Umbilical cord (tissue), 2 donors: ENCODE measurements at places on chromosomes 12 and 14.

- DNase-seq: no peak
Observed at GRCh38 chr14:52018970-52019369, 29.6 kb downstream of the RTRAF start.

DNA sequence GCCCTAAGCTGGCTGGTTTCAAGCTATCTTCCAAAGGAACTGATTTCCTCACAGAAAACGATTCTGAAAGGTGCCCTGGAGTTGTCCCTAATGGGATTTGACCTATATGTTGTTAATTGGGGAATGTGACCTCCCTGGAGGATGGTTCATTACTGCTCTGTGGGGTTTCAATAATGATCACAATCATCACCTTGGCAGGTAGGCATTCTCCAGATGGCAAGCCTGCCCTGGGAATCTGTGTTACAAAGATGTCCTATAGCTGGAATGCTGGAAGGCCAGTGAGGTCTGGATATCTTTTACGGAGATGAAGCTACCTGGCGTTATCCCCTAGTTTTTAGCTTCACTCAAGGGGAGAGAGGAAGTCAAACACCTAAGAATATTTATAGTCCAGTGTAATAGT, 167.6 kb downstream of the TTC8 start:
- no peak for DNase-seq

GRCh38 chr14:49221316-49221715, 364.9 kb downstream of the RPS29 start:
- DNase-seq: peak; percentile 18

GRCh38 chr14:101121508-101122139, 218.1 kb upstream of the RTL1 start:
- DNase-seq: no peak

- DNase-seq: peak; percentile 86
Observed at GRCh38 chr12:49187184-49187583, 1.7 kb downstream of the TUBA1A start.

DNA sequence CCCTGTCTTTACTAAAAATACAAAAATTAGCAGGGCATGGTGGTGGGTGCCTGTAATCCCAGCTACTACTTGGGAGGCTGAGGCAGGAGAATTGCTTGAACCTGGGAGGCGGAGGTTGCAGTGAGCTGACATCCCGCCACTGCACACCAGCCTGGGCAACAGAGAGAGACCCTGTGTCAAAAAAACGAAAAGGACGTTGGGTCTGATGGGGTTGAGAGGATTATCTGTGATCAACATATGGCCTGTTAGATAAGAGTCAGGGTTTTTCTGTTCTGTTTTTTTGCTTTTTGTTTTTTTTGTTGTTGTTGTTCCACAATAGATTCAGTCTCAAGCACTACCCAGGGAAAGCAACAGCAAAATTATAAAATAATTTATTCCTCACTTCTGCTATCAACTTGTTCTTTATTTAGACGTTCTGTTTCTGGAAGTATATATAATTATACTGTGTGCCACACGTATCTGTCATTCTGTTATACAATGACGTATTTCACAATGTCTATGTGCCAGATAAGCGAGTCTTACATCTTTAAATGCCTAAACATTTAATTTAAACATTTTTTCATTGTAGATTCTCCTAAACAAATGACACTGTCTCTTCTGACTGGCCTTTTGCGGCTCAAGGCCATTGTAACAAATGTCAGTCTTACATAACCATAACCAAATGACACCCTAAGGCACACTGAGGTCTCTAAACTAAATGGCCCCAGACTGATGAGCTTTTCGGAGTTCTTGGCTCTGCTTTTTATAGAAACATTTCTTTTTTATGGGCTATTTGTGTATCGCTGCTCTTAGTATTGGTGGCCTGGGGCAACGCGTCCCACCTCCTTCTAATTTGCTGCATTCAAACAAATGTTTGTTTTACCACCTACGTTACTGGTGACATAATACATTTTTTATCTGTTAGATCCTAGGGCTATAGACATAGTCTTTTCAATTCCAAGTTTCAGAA, 7.2 kb upstream of the P2RX4 start:
- DNase-seq: no peak

DNA sequence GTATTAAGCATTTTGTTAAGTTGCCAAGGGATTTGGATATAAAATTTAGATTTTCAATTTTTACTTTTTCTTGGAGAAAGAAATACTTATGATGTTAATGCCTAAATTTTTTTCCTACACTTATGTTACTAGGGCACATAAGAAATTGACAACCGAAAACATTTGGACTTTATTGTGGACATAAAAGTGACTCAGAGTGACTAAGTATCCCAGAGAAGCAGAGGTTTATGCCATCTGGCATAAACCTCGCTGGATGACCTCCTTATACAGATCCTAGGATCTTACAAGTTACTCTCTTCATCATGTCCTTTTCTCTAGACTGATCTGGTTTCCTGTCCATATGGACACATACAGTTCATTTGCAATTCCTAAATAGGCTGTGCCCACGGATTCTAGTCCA, 89.8 kb downstream of the RERG start:
- peak; percentile 25 for DNase-seq

- peak; percentile 20 for DNase-seq
Observed at GRCh38 chr14:103450416-103450815, 65.2 kb downstream of the MARK3 start.

DNA sequence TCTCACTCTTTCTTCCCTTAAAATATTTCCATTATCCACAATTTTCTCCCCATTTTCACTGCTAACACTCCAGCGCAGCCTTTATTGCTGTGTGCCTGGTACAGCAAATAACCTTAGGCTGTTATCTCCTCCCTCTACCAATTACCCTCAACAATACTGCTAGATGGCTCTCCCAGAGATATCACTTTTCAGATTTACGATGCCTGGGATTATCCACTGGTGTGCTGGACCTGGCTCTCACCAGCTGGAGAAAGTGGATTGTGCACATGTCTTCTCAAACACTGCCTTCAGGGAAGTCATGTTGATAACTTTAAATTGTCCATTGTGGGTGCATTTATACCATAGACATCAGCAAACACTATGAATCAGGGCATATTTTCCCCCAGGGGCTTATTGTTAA, 101.9 kb upstream of the ADAMTS20 start:
- DNase-seq: no peak

GRCh38 chr12:68290126-68290525, 36.7 kb upstream of the IL22 start:
- DNase-seq: no peak

- peak; percentile 53 for DNase-seq
Observed at GRCh38 chr12:13195785-13196129, 769 bp upstream of the EMP1 start.

DNA sequence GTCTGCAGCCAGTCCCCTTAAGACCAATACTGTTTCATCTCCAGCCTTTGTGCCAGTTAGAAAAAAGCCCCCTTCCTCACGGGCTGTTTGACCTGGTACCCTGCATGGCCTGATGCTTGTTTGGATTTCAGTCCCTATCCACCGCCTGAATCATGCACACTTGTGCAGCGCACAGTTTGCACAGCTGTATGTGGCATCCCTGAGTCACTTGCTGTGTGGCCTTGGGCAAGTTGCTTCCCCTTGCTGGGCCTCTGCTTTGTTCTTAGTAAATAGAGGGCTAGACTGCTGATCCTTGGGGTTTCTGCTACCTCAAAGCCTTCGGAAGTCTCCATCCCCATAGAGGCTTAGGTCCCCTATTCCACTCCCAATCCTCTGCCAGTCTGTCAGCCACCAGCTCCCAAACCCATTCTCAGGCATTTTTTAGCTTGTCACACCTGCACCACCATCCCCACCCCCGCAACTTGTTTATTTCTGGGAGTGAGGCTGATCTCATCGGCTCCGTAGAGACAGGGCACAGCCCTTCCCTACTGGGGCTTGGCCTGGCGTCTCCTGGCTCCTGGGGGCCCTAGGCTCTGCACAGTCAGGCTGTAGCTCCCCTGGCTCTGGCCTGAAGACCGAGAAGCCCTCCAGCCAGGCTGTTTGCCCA, 8.8 kb downstream of the KRT80 start:
- DNase-seq: no peak

DNA sequence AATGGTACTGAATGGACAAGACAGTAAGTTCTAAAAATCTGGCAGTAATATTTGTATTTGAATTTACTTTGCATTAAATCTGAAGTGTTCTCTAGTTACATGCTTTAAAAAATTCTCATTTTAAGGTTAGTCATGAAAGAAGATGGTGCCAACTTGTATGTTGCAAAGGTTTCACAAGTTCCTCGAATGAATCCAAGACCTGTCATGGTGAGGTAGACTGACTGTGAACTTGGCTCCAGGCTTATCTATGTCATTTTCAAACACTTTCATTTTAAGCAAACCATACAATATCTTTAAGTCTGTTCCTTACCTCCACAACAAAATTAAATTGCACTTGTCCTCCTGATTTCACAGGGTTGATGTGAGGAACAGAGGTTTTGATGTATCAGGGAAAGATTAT, 23.4 kb downstream of the CLEC2D start:
- no peak for DNase-seq

DNA sequence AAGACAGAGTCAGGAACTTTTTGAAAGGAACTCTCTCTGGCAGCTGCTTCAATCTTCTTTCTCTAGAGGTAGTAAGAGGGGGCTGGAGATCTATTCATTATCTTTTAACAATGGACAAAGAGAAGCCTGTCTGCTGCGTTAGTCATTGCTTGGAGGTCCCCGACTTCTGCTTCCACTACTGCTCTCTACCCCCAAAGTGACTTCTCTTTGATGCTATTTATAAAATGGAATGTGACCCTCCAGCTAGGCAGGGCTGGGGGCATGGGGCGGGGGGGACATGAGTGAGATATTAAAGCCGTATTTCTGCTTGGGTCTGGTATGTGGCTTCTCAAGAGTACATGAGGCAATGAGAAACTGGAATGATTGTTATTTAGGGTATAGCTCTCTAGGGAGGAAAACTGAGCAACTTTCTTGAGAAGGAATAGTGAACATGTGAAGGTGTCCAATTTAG, 41.4 kb upstream of the NUDT4 start:
- DNase-seq: no peak

- peak; percentile 24 for DNase-seq
Observed at GRCh38 chr12:93536766-93537488, 35.5 kb upstream of the SOCS2 start.

GRCh38 chr12:6840330-6840729, 395 bp upstream of the GNB3 start:
- DNase-seq: peak; percentile 88

GRCh38 chr12:45276154-45276755, 60.4 kb downstream of the ANO6 start:
- no peak for DNase-seq

DNA sequence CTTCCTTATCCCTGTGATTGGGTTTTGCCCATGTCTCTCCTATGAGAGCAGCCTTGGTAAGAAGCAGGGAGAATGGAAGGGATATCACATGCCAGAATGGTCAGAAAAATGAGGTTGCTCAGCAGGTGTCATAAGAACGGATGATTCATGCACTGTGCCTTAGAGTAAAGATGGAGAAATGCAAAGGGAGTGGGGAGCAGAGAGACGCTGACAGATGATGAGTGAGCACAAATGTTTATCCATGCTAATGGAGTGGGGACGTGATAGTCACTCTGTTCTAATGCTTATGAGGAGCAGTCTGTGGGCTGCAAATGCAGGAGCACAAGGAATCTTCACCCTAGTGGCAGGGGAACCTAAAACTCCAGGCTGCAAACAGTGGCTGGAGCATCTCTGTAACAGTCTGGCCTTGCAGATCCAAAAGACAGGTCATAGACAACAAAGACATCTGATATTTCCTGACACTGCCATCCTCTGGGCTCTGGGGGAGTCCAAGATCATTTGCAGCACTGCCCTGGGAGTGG, 243.2 kb downstream of the CACNA1C start:
- no peak for DNase-seq

DNA sequence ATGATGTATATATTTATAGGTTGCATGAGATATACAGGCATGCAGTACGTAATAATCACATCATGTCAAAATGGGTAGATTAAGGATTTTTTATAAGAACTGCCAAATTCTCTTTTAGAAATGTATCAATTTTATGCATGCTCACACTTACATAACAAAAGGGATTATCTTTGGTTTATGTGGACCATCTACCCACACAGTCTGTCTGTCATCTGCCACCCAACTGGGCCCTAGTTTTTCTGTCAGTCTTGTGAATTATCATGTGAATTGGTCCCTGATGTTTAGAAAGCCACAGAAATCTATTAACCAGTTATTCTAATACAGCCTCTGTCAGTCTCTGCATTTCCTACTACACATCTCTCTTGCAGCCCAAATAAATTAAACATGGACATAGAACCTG, 133.4 kb downstream of the ACSS3 start:
- DNase-seq: no peak

GRCh38 chr14:96848011-96848410, 50.8 kb downstream of the VRK1 start:
- DNase-seq: no peak

GRCh38 chr14:82546401-82546800, 1012.7 kb upstream of the SEL1L start:
- DNase-seq: no peak

GRCh38 chr12:110508071-110508586, 6.0 kb downstream of the RAD9B start:
- DNase-seq: peak; percentile 11

GRCh38 chr12:46557539-46558373, 185.2 kb upstream of the SLC38A2 start:
- no peak for DNase-seq

- peak; percentile 23 for DNase-seq
Observed at GRCh38 chr12:19908830-19909229, 459.5 kb upstream of the PDE3A start.

DNA sequence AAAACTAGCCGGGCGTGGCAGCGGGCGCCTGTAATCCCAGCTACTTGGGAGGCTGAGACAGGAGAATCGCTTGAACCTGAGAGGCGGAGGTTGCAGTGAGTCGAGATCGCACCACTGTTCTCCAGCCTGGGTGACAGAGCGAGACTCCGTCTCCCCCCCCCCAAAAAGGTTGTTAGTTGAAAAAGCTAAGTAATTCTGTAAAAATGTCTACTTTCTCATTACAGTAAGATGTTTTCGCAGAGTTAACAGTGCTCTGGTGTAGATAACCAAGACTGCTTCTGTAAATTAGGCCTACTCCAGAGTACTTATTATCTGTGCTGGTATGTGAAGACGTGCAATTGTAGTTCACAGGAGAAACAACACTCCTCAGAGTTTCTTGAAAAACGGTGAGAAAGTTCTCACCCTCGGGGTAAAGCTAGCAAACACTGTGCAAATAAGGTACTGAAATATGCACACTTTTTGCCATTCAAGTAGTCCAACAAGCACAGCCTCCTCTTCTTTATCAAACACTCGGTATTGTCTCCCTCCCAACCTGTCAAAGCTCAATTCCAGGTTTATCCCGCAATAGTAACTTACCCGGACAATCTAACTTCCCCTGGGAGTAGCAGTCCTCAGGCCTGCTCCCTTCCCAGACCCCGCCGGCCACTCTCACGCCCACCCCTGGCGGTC, 974 bp downstream of the BTBD7 start:
- no peak for DNase-seq

GRCh38 chr14:96681829-96682228, 115.4 kb upstream of the VRK1 start:
- DNase-seq: no peak

- DNase-seq: no peak
Observed at GRCh38 chr12:131674373-131674772, 36.5 kb upstream of the SFSWAP start.

DNA sequence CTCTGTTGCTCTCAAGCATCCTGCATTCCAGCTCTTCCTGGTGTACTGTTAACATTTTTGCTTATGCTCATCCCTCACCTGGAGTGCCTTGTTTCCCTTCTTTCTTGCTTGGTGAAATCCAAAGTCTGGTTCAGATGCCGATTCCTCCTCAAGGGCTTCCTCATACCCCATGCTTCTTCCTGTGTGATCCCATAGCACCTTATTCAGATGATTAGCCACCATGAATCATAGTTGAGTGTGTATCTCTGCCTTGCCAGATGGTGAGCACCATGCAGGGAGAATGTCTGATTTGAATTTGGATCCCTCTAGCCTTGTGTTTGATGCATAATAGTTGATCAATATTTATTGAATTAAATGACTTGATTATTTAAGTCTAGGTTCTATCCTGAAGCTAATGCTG, 39.4 kb upstream of the ANO4 start:
- no peak for DNase-seq
